Upper lobe of left lung (tissue), 6 donors: ENCODE measurements at places on chromosomes 3 and 15. TPM values are rescaled to one million over a fixed set of nuclear protein-coding genes. Genes with fewer than 3 reads are reported as not detected.

GRCh38 chr3:175383371-175383770 is 524.2 kb downstream of the NAALADL2 start:
- DNase-seq, result no peak

- no peak for DNase-seq
Measured at GRCh38 chr15:73633991-73634495, 854 bp upstream of the NPTN start.

The CBLB gene
- total RNA-seq, result 85.9 TPM

DNA sequence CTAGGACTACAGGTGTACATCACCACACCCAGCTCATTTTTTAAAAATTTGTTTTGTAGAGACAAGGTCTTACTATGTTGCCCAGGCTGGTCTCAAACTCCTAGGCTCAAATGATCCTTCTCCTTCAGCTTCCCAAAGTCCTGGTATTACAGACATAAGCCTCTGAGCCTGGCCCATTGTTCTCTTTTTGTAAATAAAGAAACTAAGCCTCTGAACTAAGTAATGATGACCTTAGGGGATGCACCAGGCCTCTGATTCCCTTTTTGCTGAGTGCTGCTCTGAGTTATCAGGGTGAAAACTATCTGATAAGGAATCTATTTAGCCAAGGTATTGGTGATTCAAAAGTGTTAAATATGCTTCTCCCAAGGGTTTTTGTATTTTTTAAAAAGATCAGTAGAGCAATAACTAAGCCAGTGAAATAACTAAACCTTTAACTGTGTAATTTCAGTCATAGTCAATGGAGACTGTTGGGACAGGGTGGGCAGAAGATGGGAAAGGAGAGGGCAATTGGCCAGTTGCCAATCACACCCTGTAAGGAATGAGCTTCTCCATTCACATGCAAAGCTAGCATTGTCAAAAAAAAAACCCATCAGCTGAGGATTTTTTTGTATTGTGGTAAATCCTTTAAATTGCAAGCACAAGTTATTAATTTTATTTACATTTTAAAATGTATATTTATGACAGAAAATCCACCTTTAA is 194.8 kb upstream of the PFN2 start:
- no peak for DNase-seq

DNA sequence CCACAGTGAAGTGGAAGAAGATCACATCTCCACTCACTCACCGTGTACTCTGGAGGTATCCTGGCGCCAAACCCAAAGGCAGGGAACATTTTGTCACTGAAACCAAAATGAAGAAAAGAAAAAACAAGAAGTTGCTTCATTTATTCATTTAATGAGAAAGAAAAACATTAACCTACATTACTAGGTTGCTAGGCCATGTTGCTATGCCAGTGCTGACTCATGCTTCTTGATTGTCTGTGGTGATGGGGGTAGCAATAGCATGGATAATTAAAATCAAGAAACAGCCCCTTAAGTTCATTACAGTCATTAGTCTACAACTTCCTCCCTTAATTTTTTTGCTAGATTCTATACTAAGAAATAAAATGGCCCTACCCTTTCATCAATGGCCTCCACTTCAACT is 52.7 kb upstream of the MRPL3 start:
- no peak for DNase-seq

GRCh38 chr3:13317596-13318320 is 102.4 kb downstream of the NUP210 start:
- DNase-seq, result no peak

The CCDC33 gene
- not detected for total RNA-seq

GRCh38 chr15:67826717-67827561 is 1.6 kb downstream of the SKOR1 start:
- DNase-seq, result no peak

DNA sequence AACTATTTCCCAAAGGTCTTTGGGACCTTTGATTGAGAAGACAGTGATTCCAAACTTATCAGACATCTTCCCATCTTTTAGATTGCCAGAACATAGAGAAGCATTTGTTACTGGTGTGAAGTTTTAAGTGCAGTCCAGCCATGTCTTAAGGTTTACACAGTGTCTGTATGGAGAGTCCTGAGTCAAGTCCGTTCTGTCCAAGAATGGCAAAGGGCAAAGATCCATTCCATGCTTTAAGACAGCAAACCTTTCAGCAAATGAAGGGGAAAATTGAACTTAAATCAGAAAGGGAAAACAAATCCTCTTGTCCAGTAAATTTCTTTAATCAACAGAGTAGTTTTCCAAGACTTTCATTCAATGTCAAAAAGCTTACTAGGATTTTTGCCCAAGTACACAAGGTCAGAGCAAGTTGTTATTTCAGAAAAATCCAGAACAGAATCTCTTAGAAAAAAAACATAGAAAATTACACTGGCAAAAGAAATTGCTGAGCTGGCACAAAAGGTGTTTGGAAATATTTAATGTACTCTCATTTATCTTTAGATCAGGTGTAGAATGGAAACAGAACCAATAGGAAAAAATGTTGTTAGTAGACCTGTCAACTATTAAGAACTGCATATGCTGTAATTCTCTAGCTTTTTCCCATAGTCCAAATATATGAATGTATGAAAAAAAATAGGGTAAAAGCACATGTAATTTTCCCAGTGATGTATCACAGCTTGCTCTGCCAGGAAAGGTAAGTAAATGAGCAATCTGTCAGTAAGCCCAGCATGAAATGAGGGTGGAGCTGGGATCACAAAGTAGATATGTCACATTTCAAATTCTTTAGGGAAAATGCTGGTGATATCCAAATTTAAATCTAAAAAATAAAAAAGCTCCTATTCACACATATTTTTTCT is 1099.9 kb downstream of the TUSC7 start:
- no peak for DNase-seq

- no peak for DNase-seq
Measured at GRCh38 chr3:114939920-114940319, 207.2 kb downstream of the ZBTB20 start.

The GPR62 gene
- not detected for total RNA-seq

The TMIE gene
- 0.49 TPM for total RNA-seq

- no peak for DNase-seq
Measured at GRCh38 chr15:99322643-99323405, 71.5 kb downstream of the LRRC28 start.

The OR4F6 gene
- not detected for total RNA-seq

The TPM1 gene
- total RNA-seq, result 189 TPM

GRCh38 chr15:89416339-89417183 is 79.8 kb downstream of the RHCG start:
- peak; percentile 62 for DNase-seq

The SOX14 gene
- not detected for total RNA-seq

GRCh38 chr15:68843425-68844311 is 23.0 kb upstream of the ANP32A start:
- peak; percentile 82 for DNase-seq

DNA sequence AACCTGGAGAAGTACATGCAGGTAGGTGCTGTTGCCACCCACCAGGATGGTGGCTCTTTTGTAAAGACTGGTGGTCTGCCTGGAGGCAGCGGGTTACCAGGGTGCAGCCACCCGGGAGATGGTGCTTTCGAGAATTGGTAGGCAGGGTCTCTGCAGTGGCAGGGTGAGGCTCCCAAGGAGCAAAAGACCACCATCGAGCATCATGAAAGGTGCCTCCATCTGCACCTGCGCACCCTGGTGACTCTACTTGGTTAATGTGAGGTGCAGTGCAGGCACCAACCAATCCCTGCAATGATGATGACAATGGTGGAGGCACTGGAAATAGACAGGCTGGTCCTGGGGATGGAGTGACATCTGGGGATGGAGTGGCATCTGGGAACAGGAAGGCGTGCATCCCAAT is 236.7 kb downstream of the ADAMTS17 start:
- no peak for DNase-seq

DNA sequence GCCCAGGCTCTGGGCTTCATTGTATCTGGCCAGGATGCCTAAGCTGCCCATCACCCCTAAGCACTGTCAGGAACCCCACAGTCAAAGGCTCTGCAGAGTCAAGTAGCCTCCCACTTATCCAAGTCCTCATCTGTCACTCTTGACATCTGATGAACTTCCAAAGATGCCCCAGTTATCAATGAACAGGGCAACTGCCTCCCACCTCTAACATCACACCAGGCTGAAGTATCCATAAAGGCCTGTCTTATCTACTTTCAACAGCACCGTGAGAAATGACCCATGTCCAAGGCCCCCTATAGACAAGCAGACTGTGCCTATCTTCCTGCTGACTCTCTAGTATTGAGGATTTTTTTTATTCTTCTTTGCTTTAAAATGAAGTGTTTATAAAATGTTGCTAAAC is 56.4 kb downstream of the TRIM69 start:
- no peak for DNase-seq

- no peak for DNase-seq
Measured at GRCh38 chr3:56971261-56971660, 89.2 kb upstream of the SPATA12 start.

- no peak for DNase-seq
Measured at GRCh38 chr15:25407950-25408349, 30.9 kb downstream of the UBE3A start.

DNA sequence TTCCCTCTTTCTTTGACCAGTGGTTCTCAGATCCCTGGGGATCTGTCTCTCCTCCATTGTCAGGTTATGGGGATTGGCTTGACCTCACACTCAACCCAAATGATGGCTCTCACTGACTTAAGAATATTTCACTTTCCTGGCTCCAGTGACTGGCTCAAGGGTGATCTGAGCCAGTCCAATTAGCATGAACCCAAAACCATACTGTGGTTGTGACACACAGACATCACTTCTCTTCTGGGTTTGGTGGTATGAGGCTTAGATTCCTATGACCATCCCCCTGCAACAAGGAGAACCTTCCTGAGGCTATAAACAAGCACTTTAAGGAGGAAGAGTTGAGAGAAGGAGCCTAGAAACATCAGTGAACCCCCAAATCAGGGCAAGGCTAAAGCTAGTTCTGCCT is 85.8 kb downstream of the KCNAB1 start:
- no peak for DNase-seq

- DNase-seq, result no peak
Measured at GRCh38 chr3:50299929-50300680, 900 bp upstream of the HYAL3 start.

GRCh38 chr3:175851541-175851940 is 992.4 kb downstream of the NAALADL2 start:
- DNase-seq, result no peak

DNA sequence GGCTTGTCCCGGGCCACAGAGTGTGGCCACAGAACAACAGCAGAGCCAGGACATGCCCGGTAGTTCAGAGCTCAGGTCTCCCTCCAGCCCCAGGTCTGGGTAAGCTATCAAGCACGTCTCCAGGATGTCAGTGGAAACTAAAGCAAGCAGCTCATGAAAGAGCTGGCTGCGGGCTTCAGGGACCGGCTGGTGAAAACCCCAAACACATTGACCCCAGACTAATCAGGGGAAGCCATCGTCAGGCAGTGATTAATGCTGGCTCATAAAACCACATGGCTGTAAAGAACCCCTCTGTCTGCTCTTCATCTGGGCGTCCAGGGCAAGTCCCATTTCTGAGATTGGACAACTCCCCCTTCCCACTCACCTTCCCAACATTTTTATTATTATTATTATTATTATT is 37.8 kb downstream of the LMCD1 start:
- no peak for DNase-seq

DNA sequence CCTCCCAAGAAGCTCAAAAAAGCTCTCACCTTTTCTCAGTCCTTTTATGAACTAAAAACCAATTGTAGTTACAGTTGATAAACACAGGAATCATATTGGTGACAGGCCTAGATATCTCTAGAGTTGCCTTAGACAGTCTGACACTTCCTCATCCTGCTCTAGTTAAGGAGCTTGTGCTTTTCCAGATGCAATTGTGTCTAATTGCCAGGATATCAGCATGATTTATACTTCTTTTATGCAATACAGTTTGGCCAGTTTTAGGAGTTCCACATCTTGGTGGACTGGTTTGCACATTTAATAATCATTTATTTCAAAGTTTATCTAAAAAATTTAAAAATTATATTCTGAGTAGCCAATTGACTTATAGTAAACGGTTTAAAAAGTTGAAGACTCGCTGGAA is 95.7 kb downstream of the DUT start:
- no peak for DNase-seq

The CNTN3 gene
- 5.2 TPM for total RNA-seq

GRCh38 chr15:91151781-91152563 is 51.9 kb downstream of the SV2B start:
- DNase-seq, result no peak

GRCh38 chr15:58407236-58407775 is 24.5 kb upstream of the LIPC start:
- no peak for DNase-seq

DNA sequence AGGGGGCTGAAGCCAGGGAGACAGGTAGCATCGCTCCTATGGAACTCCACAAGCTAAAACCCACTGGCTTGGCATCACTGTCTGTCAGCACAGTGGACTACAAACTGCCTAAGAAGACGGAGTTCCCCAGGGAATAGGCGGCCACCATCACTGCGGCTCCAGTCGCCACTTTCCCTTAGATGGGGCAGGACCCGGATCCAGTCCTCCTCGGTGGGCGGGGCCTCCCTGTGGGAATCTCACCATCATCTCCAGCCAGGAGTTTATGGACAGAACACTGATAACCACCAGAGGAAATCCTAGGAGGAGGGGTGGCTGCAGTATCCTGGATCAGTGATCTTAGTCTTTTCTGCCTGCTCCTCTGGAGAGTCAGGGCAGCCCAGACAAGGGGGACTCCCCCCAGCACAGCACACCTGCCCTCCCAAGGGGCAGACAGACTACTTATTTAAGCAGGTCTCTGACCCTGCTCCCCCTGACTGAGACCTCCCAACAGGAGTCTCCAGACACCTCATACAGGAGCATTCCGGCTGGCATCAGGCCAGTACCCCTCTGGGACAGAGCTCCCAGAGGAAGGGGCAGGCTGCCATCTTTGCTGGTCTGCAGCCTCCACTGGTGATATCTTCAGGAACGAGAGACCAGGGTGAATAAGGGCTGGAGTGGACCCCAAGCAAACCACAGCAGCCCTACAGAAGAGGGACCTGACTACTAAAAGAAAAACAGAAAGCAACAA is 435.6 kb upstream of the RASGRP1 start:
- DNase-seq, result no peak

The CCK gene
- total RNA-seq, result not detected

The SKOR1 gene
- 0.77 TPM for total RNA-seq

DNA sequence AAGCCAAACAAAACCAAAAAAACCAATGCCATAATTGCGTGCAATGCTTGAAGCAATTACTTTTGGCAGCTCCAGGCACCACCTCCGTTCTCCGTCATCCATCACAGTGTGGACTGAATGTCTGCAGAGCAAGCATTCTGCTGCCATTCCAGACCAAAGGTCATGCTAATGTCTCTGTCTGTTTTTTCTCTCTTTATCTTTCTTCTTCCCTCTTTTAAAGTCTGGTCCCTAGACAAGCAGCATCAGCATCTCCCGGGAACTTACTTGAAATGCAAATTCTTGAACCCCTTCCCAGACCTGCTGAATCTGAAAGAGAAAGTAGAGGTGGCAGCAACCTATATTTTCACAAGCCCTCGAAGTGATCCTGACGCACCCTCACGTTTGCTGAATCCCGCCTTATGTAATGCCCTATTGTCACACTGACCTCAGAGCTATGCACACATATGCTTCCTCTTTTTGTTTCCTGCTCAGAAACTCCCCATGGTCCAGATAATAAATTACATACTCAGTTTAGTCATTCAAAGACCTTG is 297.3 kb upstream of the PROK2 start:
- DNase-seq, result no peak

The BFSP2 gene
- not detected for total RNA-seq

The PML gene
- total RNA-seq, result 71.9 TPM

The BUB1B gene
- 1.4 TPM for total RNA-seq

The FEZF2 gene
- not detected for total RNA-seq
